ENCODE measurements at places on chromosomes 3 and 15.

DNA sequence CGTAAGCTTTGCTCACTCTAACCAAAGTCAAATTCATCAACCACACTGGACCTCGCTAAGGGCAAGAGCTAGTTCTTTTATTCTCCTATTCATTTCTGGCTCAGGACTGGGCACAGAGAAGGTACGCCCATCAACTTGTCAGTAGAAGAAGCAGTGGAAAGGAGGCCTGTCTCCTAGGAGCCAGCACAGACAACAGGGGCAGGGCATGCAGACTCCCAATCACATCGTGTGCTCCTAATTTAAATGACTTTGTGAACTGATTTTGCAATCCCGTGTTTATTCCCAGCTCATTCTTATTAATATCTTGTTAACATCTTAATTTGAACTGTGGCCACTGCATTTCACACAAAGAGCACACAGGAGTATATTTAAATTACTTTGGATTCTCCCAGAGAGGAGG is 161.1 kb upstream of the BCL6 start:
- DNase-seq, result no peak

DNA sequence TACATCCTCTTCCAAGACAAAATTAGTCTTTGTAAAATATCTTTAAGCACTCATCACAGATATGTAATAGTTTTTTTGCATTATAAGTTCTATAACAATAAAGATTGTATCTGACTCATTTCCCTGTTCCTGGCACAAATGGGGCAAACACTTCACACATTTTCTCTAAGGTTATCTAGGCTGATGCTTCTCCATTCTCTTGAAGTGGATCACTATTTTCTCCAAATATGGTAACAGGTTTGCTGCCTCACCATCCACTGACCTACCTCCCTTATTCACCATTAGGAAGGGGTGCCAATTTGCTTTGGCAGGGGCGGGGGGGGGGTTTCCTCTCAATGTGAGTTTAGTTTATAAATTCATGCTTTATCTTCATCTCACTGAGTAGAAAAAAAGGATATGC is 767.7 kb upstream of the LMCD1 start:
- no peak for DNase-seq

DNA sequence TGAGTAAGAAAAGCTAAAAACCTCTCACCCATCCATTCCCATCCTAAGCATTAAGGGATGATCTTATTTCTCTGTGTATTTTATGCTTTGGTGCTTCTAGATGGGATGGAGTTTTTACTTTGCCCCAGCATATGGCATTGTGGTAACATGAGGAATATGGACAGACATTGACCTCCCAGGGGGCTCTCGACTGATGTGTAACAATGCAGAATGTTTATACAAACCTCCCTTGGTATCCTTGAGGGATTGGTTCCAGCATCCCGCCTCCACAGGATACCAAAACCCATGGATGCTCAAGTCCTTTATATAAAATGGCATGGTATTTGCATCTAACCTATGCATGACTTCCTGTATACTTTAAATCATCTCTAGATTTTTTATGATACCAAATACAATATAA is 21.6 kb downstream of the PDIA5 start:
- no peak for DNase-seq

GRCh38 chr3:46378426-46378942 is 7.7 kb downstream of the CCR5 start:
- DNase-seq, result peak; percentile 49

DNA sequence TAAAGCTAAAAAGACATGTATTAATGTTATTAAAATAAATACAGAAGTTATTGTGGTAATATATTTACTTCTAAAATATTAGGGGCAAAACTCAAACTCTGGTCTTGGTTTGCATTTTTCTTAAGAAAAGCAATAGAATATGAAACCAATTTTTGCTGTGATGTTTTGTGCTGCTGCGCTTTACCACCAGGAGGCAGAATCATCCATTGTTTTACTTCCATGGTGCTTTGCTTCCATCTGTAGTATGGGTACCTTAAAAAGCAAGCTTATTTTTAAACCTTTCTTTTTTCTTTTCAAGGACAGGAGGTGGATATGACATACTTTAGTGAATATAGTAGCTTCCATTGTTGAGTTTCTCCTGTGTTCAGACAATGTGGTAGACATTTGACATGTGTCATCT is 46.6 kb upstream of the MRPL3 start:
- DNase-seq, result no peak

GRCh38 chr3:21750831-21751391 is at the start of gene ZNF385D:
TSS of gene ZNF385D (minus strand) at chr3:21751210. CDS start at chr3:21750916, 294 bp downstream.
- DNase-seq, result no peak

DNA sequence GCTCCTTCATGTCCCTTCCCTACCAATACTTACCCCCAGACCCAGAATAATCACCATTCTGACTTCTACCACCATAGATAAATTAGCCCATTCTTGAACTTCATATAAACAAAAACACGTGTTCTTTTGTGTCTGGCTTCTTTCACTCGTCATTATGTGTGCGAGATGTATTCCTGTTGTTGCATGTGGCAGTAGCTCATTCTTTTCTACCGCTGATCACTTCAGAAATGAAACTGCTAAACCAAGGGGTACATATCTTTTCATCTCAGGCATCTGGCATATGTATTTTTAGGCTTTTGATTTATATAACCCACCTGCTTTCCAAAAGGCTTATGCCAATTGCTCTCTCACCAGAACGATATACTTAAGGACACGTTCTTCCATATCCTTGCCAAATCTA is 13.8 kb upstream of the SCG3 start:
- DNase-seq, result no peak

- no peak for DNase-seq
These were observed at the start of gene CRYGS for GRCh38 chr3:186544281-186544680. TSS of gene CRYGS (minus strand) at chr3:186544380. CDS start at chr3:186544326, 54 bp downstream.

- DNase-seq, result peak; percentile 23
These were observed 93.7 kb downstream of the MCTP2 start for GRCh38 chr15:94324835-94325767.

DNA sequence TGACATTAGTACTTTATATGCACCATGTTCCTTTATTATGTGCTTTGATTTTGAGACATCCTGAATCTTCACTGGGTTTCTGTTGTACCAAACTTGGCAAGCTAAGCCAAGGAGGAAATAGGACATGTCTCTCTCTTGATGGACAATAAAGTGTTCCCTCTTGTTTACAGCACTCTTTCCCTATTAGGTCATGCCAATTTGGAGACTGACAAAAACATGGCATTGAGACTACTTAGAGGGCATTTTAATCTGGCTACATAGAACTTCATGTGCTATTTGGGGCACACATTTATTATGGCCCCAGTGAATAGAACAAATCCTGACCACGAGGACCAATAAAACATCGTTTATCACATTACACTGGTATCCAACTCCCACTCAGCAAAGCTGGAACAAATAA is 85.3 kb upstream of the TNFSF10 start:
- DNase-seq, result no peak
